ENCODE measurements at places on chromosomes 12 and 14. TPM values are rescaled to one million over a fixed set of nuclear protein-coding genes. Genes with fewer than 3 reads are reported as not detected.

DNA sequence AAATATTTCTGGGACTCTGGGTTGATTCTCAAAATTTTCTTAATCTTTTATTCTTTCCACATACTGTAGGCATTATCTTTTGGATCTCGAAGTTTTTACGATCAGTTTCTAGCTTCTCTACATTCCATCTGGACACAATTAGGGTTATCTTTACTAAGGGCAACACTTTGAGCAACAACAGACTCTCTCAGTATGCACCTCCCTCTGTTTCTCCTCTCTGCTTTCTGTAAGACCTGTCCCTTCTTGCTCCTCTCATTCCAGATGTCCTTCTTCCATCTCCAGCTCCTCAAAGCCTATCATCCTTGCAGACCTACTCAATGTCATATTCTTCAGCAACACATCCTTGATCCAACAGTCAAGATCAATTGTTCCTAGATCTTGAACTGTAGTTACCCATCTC, 457.0 kb downstream of the SLC6A15 start:
- DNase-seq, result no peak

DNA sequence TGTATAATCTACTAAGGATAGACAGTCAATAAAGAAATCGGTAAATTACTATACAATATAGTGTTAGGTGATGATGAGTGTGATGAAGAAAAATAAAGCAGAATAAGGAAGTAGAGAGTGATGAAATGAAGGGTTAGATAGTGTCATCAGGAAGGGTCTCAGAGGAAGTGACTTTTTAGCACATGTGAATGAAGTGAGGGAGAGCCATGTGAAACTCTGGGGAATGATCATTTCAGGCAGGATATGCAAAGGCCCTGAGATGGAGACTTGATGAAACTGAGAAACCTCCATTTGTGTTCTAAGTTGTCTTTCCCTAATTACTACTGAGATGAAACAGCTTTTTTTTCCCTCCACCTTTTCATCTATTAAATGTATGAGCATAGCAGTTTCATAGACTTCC, 19.4 kb upstream of the GNPTAB start:
- DNase-seq, result no peak

DNA sequence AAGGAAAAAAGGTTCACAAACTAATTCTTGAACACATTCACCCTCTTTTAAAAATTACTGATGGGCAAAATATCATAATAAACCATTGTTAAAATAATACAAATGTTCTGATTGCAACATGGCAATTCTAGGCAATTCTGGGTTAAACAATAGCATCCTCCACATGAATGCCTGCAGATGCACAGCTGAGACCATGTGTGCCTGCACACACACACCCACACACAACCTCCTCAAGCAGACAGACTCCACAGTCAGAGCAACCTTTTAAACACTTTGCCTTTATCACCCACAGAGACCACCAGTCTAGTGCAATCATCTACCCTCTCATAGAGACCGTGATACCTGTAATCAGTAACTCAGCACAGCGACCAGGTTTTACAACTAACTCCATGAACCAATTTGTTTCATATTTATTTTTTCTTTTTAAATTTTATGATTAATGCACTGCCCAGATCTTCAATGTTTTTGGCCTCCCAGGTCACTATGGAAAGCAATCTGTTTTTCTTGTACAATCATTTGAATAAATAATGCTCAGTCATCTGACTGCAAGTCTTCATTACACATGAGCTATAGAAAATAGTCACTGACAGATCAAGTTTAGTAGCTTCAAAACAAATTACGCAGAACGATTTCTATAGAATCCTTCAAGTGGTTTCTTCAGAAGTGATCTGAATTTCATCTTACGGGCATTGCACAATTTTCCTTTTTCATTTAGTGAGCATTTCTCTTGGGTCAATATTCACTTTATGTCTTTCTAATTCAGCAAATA, 105.8 kb downstream of the PRKD1 start:
- DNase-seq, result no peak

GRCh38 chr12:42585154-42585840, 4.2 kb downstream of the PRICKLE1 start:
- DNase-seq, result no peak

TBX3 gene
- total RNA-seq, result 31.5 TPM

CNTN1 gene
- 21.7 TPM for total RNA-seq

GLIPR1L1 gene
- total RNA-seq, result not detected

GNG2 gene
- total RNA-seq, result 7.1 TPM

All from suprapubic skin (tissue), 4 donors.